ENCODE measurements at places on chromosomes 13 and 19. TPM values are rescaled to one million over a fixed set of nuclear protein-coding genes. Genes with fewer than 3 reads are reported as not detected.

- no peak for DNase-seq
Measured at GRCh38 chr13:41608111-41608838, 150.9 kb downstream of the RGCC start.

The NAPSA gene
- 0.14 TPM for total RNA-seq

- DNase-seq, result no peak
Measured at GRCh38 chr19:2619076-2619475, 83.4 kb downstream of the GNG7 start.

The MBD3L2 gene
- total RNA-seq, result not detected

The PSG4 gene
- not detected for total RNA-seq

DNA sequence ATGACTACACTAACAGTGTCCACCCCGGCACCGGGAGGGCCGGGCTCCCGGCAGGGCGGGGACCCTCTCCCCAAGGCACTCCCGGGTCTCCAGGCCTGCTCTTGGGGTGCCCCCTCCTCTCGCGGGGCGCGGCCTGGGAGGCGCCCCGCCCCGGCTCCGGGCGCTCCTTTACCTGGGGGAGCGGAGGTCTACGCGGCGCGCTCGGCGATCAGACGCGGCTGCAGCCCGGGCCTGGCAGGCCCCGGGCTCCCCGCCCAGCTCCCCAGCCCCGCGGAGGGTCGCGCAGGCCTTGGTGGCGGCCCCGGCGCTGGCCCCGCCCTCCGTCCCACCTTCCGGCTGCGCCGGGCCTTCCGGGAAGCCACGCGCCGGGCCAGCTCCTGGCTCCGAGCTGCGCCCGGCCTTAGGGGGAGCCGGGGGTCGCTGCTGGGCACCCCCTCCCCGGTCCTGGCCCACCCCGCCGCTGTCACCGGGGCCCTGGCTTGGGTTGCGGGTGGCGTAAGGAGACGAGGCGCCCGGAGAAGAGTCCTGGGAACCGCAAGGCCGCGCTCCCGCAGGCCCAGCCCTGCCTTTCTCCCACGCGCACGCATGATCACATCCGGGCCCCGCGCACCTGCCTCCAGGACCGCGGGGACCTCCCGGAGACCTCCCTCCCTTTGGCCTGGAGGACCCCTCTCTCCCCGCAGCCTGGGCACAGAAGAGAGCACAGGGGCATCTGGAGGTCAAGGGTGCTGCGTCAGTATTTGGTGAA, at the start of gene C19orf12:
Gene C19orf12, minus strand, starts transcription at position 309 of the 748 bp plus-strand sequence. CDS start 6,848 bp downstream, outside the sequence.
- DNase-seq, result no peak

DNA sequence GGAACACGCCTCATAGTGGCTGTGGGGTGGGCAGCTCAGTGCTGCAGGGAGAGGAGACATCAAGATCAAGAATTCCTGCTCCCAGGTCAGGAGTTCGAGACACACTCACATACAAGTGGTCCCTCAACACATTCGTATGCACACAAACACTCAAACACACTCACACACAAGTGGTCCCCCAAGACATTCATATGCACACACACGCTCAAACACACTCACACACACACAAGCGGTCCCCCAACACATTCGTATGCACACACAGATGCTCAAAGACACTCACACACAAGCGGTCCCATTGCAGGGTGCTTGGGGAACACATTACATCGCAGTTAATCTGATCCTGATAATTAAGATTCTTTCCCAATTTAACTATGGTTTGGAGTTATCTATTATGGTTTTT, 28.2 kb downstream of the FCGBP start:
- no peak for DNase-seq

The PALM3 gene
- 0.17 TPM for total RNA-seq

GRCh38 chr13:98559169-98559568, 17.7 kb downstream of the STK24 start:
- no peak for DNase-seq

The HIF3A gene
- total RNA-seq, result not detected

DNA sequence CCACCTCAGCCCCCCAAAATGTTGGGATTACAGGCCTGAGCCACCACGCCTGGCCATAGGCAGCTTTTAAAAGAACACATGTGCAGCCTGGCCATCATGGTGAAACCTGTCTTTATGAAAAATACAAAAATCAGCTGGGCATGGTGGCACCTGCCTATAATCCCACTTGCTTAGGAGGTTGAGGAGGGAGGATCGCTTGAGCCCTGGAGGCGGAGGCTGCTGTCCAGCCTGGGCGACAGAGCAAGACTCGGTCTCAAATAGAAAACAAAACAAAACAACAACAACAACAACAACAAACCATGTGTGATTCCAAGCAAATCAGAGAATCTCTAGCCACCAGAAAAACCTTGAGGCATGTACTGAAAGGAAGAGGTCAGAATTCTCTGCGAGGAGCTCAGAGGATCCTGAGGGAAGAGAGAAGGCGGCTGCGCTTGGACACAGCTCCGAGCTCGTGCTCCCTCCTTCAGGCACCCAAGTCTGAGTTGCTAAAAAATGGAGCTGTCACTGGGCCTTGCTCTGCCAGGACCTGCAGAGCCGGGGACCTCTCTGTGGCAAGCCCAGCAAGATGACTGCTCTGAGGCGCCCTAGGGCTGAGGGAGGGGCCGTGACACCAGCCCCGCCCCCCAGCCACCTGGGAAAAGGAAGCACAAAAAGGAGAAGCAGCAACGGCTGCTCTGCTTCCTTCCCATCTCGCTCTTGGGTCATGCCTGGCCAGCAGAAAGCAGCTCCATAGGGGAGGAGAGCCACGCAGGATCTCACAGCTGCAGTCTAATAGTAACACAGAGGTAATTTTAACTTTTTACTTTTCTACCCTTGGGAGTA, at the start of gene ARL11:
Gene ARL11, plus strand, starts transcription at position 677 of the 822 bp plus-strand sequence. CDS start 1,941 bp downstream, outside the sequence.
- no peak for DNase-seq

DNA sequence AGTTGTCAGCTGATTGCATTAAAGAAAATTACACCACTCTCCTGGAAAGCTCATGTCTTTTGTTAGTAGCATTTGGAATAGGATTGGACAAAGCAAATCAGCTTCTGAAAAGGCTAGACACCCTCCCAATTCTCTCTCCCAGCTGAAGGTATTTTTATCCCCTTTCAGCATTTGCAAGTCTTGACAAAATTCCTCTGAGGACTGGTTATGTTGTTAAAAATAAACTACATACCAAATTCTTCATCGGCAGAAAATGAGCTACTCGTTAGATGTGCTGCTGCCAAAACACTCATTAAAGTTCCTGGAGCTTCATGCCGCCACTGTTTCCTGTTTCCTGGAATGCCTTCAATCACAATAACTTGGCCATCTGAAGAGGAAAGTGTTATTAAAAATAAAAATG, 37.1 kb downstream of the UTP14C start:
- DNase-seq, result no peak
